CD4-positive, alpha-beta T cell treated with Interleukin-15 for 4 hours (primary cell): ENCODE measurements at places on chromosomes 6 and 20.

DNA sequence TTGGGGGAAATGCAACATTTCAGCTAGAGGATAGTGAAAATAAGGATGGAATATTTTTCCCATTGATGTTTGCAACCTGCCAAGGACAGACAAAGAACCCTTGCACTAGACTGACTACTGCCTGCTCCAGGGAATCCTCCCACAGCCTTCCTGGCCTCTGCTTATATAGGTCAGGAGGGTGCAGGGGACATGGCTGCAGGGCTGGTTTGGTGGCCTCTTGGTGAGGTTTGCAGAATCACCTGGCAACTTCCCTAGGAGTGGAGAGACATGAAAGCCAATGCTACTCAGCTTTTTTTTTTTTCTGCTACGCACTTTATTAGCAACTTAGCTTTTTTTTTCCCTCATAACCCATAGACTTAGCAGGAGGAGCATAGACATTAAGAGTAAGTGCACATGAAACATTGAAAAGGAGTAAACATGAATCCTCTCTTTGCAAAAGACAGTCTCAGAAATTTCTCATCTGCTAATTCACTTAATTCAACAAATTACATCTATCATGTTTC is 39.8 kb upstream of the CDYL start:
- DNase-seq = no peak

- no peak for DNase-seq
Measured at GRCh38 chr6:151481786-151482185, 12.0 kb upstream of the CCDC170 start.

GRCh38 chr20:51442602-51443001 is 99.9 kb downstream of the NFATC2 start:
- no peak for DNase-seq

DNA sequence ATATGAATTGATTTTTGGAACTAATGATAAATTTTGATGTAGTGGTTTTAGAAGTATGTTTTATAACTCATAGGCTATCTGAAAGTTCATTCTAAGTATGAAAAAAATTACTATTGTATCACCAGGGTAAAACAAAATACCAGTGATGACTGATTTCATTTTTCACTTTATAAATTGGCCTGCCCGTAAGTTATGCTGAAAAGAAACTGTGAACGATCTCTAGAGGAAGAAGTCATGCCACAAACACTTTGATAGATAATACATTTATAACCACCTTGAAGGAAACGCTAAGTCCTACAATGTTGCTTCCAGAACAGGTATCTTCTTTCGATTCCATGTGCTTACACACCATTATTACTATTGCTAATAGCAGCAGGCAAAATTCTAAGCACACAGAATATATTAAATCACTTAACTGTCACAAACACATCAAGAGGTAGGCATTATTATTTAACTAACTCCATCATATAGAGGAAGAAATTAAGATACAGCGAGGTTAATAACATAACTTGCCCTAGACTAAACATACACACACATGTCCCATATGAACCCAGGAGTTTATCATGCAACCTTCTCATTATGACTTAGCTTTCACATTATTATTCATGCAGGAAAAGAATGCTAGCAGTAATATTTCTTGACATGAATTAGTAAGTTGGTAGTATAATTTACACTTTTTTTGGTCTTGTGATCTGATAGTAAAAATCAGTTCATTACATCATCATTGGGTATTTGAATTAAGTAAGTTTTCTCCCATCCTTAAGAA is 44.7 kb downstream of the RGS17 start:
- DNase-seq = no peak

- DNase-seq = no peak
Measured at GRCh38 chr6:116411284-116411623, 40.5 kb downstream of the DSE start.

- no peak for DNase-seq
Measured at GRCh38 chr20:12098421-12098820, 180.7 kb downstream of the BTBD3 start.

DNA sequence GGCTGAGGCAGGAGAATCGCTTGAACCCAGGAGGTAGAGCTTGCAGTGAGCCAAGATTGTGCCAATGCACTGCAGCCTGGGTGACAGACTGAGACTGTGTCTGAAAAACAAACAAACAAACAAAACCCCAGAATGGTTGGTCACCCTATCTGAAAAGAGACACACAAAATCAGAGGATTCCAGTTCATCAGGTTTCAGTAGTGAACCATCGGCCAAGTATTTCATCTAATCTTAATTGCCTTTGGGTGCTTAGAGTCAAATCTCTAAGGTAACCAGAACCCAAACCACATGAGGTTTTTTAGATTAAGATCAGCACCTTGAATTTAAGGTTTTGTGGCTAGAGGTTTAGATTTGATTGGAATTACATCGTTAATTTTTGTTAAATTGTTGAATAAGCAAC is 8.3 kb upstream of the ZBTB2 start:
- peak; percentile 28 for DNase-seq

GRCh38 chr6:112372226-112372806 is 25.2 kb downstream of the RFPL4B start:
- no peak for DNase-seq

DNA sequence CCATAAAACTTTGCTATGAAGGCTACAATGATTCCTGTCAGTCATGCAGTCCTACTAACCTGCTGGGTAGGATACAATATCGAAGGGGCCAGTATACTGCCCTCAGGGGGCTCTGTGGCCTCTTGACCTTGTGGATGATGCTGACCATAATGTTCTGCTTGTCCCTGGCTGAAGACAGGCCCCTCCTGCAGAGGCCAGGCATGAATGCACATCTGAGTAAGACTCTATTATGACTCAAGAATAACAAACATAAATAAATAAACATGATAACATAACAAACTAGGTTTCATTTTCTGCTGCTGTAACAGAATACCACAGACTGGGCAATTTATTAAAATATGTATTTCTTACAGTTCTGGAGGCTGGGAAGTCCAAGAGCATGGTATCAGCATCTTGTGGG is 44.0 kb upstream of the POU5F1 start:
- no peak for DNase-seq

DNA sequence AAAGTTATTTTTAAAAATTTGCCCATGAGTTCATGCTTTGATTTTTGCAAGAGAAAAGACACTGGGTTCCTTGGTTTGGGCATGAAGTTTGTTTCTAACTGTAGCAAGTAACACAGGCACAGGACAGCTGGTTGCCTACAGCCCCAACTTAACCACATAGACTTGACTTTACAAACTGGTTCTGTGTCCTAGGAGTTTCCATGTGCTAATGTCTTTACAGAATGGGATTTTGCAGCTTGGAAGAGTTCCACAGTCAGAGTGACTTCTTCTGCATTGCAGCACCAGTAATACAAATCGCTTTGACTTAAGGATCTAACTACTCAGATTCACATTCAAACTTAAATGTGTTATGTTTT is 44.3 kb downstream of the OR2B2 start:
- no peak for DNase-seq

- no peak for DNase-seq
Measured at GRCh38 chr6:31887173-31888007, 8.6 kb upstream of the SLC44A4 start.

- no peak for DNase-seq
Measured at GRCh38 chr6:84766799-84767525, 2.6 kb upstream of the TBX18 start.

DNA sequence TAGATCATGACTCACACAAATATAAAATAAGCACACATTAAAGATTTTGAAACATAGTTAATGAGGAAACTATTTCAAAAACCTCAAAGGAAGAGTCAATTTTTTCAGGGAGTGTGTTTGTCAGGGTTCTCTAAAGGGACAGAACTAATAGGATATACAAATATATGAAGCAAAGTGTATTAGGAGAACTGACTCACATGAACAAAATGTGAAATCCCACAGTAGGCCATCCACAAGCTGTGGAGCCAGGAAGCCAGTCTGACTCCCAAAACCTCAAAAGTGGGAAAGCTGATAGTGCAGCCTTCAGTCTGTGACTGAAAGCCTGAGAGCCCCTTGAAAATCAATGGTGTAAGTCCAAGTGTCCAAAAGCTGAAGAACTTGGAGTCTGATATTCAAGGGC is 898.0 kb upstream of the EYS start:
- no peak for DNase-seq

DNA sequence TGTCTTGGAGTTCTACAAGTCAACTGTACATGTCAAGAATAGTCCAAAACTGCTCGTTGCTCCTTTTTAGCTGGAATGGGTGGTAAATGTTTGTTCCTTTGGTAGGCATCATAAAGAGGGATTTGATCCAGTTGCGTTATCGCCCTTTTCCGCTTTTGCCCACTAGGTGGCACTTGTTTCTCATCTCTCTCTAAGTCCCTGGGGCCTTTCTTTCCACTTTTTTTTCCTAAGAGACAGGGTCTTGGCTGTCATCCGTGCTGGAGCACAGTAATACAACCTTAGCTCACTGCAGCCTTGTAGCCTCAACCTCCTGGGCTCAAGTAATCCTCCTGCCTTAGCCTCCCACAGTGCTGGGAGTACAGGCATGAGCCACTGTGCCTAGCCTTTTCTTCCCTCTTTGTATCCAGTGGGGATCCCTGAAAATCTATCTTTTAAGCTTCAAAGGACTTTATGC is 20.7 kb downstream of the GTPBP2 start:
- peak; percentile 50 for DNase-seq

GRCh38 chr20:62662422-62662821 is 20.1 kb downstream of the SLCO4A1 start:
- DNase-seq = no peak

GRCh38 chr6:19356692-19357091 is 480.5 kb upstream of the ID4 start:
- DNase-seq = no peak

- no peak for DNase-seq
Measured at GRCh38 chr6:148274809-148275208, 67.8 kb upstream of the SASH1 start.

DNA sequence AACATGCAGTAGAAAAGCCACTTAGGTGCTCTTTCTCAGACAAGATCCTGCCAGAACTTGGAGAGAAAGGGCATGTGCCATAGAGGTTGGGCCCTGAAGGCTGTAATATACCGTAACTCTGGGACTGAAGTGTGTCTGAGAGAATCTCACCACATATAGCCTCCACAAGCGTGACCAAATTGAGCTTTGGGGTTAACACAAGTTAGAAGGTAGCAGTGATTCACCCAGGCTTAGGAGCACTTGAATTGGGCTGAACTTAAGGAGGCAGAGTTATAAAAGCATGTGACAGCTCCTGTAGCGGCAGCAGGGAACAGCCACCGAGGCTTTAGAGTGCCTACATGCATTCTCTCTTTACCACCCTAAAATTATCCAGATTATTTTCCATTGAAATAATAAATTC is 361.6 kb downstream of the PHF3 start:
- DNase-seq = no peak

- DNase-seq = no peak
Measured at GRCh38 chr20:57893366-57893999, 183.7 kb upstream of the PMEPA1 start.

DNA sequence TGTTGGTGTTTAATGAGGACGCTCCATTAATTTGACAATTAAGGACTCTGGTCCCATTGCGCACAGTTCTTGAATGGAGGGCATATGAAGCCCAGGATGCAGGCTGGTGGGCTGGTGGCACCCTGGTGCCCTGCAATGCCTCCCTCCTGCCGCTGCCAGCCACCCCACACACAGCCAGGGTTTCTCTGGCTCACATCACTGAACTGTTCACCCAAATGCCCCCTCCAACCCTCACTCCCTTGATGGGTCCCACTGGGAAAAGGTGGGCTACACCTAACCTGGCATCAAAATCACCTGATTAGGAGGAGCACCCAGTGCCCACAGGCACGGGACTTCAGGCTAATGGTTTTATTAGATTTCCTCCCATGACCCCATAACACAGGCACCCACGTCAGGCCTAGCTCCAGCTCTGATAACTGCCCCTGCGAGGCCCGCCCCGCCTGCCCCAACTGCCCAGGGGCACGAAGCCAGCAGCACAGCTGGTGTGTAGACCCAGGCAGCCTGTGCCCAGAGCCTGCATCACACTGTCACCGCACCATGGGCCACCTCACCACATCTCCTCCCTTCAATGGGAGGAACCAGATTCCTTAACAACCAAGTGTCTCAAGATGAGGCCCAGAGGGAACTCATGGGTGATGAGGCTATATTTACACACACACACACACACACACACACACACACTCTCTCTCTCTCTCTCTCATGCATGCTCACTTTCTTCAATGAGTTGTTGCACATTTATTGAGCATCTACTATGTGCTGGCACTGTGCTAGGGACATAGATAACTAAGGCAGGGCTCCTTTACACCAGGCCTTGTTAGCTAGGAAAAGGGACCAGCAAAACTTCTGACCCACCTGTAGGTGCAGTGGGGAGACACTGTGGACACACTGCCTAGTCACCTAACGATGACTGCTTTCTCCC is 107.3 kb downstream of the NOL4L start:
- no peak for DNase-seq

- no peak for DNase-seq
Measured at GRCh38 chr20:58722877-58723627, 30.5 kb downstream of the NPEPL1 start.

DNA sequence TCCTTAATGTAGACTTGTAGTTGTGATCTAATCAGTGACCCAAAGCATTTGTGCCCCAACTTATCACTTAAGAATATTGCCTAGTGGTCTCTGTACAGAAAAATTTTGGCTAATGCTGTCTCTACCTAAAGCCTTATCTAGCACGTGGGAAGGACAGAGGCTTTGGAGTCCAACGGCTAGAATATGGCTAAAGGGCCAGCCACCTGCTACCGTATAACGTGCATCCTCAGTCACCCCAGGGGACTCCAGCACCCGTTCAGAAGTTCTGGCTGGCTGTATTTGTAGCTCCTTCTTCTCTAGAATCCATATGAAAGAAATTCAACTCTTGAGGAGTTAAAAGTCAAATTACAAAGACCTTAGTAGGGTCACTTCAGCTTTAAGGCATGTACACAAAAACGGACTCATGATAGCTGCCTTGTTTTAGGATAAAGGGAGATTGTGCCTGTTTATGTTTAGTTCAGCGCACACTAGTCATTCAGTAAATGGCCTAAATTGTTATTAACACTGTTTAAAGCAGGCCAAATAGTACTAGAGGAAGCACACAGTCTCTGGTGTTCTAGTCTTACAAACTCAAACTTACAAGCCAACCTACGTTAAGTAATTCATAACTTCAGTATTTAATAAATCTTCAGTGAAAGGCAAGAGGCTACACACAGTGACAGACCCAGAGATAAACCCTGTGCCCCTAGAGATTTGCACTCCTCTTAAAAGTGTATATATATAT is 407.5 kb upstream of the PLCB4 start:
- DNase-seq = no peak

- DNase-seq = no peak
Measured at GRCh38 chr6:133407320-133408100, 166.4 kb downstream of the EYA4 start.

GRCh38 chr6:3316331-3316730 is 57.6 kb downstream of the PSMG4 start:
- DNase-seq = no peak

GRCh38 chr20:3937618-3938017 is 48.4 kb downstream of the PANK2 start:
- no peak for DNase-seq

GRCh38 chr6:156534594-156534993 is 242.6 kb upstream of the ARID1B start:
- DNase-seq = no peak
